ENCODE measurements at places on chromosomes 5 and 9.

DNA sequence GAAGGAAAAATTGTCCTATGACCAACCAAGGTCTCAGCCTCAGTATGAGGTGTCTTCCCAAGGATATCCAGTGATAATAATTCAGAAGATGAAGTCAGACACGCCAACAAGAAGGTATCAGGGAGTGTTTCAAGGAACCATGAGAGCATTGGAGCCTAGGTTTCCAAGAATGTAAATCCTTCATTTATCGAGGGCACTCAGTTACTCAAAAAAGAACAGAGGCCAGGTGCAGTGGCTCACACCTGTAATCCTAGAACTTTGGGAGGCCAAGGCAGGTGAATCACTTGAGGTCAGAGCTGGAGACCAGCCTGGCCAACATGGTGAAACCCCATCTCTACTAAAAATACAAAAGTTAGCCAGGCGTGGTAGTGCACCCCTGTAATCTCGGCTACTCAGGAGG is 70.8 kb downstream of the PLAC8L1 start:
- no peak for DNase-seq

DNA sequence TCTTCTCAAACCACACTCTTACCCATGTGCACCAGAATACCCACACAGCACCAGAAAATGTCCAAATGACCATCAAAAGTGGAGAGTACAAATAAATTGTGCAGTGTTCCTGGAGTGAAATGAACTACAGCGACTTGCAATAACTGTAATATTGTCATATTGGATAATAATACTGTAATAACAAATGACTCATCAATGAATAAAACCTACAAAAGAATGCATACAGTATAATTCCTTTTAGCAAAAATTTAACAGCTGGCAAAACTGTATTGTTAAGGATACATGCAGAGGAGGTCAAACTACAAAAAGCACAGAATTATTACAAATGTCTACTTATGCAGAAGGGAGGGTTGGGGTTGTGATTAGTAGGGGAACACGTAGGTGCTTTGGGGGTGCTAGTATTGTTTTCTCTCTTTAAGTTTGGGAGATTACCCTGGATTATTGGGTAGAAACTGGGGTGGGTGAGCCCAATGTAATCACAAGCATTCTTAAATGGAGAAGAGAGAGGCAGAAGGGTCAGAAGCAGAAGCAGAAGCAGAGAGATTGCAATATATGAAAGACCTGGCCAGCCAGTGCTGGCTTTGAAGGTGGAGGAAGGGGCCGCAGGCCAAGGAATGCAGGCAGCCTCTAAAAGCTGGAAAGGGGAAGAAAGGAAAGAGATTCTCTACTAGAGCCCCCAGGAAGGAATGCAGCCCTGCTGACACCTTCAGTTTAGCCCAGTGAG is 21.8 kb downstream of the IRF1 start:
- no peak for DNase-seq

DNA sequence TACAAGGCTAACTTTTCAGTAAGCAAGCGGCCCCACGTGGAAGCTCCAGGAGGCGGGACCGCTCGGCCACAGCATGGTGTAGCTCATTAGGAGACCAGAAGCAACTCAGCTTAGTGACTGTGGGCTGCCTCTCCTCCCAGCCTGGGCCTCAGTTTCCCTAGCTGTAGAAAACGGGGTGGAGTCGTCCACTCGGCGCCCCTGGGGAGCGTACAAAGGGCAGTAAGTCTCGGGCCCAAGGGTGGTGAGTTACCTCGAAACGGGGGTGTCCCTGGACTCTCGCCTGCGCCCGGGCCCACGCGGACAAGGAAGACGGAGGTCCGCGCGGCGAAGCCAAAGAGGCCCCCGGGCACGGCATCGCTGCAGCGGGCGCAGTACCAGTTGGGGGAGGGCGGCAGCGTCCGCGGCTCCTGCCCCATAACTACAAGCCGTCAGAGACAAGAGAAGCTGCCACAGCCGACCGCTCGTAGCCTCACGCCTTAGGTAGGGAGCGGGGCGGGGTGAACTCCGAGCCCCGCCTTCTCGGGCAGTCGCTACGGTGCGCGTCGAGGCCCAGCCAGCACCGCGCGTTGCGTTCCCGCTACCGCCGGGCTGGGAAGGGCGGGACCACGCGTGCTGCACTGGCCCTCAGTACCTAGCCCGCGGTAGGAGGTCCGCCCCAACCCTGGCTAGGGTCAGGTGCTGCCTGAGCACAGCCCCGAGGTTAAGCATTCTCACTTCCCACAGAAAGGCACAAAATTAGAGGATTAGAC is at the start of gene GEMIN5:
GEMIN5 (minus strand) TSS at position 494 of the 749 bp plus-strand sequence; CDS start at position 416, 78 bp downstream.
- DNase-seq: peak; percentile 70

DNA sequence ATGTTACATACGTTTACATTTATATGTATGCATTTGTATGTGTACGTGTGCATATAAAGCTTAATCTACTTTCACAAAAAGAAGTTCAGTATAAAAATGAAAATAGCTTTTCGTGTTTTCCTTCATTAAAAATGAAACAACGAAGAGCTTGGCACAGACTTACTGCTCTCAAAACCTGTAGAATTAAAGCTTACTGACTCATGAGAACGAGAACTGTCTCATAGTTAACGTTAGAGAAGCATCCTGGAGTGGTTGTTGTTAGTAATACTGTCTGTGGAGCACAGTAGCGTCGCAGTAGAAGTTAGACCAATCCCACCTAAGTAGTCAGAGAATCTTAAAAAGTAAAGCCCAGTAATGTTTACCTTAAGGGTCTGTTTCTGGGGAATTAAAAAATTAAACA is 1.3 kb downstream of the MAT2B start:
- DNase-seq: no peak

- DNase-seq: no peak
Measured at GRCh38 chr9:109256336-109256735, 64.5 kb downstream of the EPB41L4B start.

GRCh38 chr9:113854310-113854709 is 21.8 kb upstream of the ZNF618 start:
- DNase-seq: no peak

DNA sequence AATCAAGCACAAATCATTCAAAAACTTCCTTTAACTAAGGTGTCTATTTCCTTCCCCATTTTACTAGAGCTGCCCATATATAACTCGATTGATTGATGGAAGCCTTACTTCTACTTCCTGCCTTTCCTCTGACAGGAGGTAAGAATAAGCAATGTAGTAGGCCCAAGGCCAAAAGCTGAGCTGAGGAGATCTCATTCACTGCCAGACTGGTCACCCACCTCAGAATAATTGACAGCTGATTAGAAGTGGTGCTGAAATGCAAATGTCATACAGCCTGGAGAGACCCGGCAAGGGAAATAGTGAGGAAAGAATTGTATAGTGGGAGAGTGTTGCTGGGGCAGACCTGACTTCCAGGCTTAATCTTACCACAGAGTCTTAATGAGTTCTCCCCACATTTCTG is 239.9 kb downstream of the SAXO1 start:
- no peak for DNase-seq

- no peak for DNase-seq
Measured at GRCh38 chr9:116817762-116818161, 130.7 kb downstream of the TRIM32 start.

GRCh38 chr5:126801992-126802294 is 25.0 kb downstream of the LMNB1 start:
- no peak for DNase-seq

DNA sequence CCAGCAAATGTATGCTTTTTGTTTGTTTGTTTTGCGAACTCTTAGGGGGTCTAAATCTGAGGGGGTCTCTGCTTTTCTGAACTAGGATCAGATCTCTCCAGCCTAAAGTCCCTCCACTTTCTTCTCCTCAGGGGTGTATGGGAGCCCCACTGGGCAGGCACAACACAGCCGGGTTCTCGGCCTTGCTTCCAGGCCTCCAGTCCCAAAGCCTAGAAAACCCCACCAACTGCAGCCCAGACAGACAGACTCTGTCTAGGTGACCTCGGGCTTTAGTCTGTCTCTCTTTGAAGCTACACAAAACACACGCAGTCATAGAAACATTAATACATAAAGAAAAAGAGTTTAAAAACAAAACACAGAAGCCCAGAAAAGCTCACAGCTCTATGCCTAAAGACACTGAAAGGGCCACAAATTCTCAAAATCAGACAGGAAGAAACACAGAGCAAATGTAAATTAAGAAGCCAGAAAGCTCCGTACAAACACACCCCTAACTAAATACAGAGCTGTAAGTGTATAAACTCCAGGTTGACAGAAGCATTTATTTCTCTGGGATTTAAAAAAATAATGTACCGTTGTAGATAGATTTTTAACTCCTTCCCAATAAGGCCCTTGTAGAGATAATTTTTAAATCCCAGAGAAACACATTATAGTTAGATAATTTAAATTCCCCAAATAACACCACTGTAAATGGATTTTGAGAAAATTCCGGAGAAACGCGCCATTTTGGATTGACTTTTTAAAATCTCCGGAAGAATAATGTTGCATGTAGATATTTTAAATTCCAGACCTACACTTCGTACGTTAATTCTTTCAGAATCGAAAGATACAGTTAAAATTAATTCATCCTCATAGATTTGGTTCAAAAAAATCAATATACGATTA is 2.0 kb downstream of the PITX1 start:
- no peak for DNase-seq

DNA sequence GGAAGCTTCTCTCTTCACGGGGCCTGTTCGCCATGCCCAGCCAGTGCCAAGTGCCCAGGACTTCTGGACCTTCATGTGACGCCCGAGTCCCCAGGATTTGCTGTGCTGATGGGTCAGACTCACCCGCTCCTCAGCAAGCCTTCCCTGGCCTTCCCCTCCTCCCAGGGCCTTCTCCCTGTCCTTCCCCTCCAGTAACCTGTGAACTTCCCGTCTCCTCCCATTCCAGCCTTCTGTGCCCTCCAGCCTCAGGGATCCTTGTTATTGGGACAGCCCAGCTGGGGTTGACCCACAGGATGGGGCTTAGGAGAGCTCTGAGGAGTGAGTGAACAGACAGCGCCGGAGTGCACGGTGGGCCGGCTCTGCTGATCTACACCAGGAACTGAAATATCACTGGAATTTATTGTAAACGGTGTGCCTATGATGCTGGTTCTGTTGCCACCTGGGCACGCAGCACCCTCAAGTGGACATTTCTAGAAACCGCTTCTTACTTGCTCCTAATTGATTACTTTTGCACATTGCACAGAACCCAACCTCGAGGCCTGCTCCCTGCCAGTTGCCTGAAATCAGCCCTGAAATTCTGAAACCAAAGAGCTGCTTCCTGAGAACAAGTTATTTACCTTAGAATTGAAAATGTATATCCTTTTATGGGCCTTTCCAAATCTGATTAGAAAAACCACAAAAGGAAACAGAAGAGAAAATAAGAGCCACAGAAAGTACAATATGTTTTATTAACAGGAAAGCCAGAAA is 1.5 kb downstream of the SPAAR start:
- DNase-seq: no peak

DNA sequence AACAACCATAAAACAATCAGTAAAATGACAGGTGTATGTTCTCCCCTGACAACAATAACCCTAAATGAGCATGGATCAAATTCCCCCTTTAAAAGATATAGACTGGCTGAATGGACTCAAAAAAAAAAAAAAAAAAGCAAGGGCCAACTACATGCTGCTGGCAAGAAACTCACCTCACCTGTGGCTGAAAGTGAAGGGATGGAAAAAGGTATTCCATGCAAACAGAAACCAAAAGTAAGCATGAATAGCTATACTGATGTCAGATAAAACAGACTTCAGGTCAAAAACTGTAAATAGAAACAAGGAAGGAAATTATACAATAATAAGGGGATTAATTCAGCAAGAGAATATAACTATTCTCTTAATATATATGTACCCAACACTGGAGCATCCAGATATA is 54.2 kb upstream of the SSBP2 start:
- no peak for DNase-seq

- no peak for DNase-seq
Measured at GRCh38 chr5:43110606-43111170, 10.0 kb upstream of the ZNF131 start.

DNA sequence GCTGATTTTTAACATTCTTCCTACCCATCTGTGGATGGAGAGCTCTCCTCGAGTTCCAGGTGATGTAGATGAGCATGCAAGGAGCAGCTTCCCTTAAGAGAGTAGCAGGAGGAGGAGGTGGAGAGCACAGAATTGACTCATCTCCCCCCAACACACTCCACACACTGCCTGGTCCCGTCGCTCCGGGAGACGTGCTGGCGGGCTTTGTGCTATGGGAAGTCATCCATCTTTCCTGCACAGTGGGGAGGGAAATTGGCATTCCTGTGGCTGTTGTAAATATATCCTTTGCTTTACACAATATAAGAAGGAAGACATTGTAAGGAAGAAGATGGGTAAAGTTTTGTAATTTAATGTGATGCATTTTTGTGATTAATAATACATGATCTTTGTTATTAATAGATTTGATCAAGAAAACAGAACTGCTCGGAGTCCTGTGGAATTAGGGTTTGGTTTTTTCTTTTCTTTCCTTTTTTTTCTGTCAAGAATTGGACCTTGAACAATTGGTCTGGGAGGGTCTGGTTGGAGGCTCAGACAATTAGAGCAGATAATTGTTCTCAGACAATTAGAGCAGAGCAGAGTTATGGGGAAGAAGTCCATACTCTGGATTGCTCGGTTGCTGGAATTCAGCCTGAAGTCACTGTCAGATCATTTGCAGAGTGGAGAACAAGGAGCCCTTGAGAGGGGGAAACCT is 297.8 kb downstream of the GADD45G start:
- no peak for DNase-seq

DNA sequence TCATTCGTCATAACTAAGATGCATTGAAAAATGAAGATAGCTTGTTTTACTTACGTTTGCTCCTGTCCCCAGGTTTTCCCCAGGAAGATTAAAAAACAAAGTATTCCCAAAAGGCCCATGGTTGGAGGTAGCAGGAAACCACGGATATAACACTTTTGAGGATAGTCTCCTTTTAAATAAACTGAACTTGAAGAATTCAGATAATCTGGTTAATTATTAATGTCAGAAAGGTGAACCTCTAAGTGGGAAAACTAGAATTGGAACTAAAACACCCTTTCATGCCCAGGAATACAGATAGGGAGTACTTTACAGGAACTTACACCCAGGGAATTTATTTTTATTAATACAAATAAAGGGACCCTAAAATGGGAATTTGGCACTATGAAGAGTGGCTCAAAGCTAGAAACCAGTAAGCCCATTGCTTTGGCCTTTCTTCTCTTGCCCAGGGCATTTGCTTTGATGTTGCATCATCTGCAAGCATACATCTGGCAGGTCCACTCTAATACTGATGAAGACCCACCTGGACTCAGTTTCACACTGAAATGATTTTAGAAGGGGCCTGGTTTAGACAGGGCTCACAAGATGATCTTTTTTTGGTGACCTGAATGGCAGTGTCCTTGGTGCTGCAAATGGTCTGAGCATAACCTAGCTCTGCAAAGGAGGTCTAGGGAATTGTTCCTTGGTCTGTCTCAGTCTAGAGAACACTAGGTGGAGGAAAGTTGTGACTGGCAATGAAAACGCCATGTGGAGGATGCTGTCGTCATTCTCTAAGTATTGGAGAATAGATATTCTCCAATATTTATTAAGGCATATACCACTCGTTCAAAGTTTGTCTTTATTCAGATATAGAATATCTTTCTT is at the start of gene C5:
C5 (minus strand) TSS at position 148 of the 861 bp plus-strand sequence; CDS start at position 119, 29 bp downstream.
- DNase-seq: no peak

- no peak for DNase-seq
Measured at GRCh38 chr5:95822043-95822541, 434 bp downstream of the GLRX start.

Data from stimulated activated CD4-positive, alpha-beta T cell treated with anti-CD3 and anti-CD28 coated beads, Interleukin-1b, Interleukin-23, amount 100 ng/mL, for 1 hour (primary cell).